Activated CD4-positive, alpha-beta T cell treated with anti-CD3 and anti-CD28 coated beads, Interleukin-2, amount 50 U/mL, for 24 hours (primary cell): ENCODE measurements at places on chromosomes 2 and 18.

- DNase-seq, result no peak
These were observed 15.8 kb upstream of the TRPM8 start for GRCh38 chr2:233901367-233901766.

- DNase-seq, result no peak
These were observed 29.5 kb downstream of the RAB31 start for GRCh38 chr18:9737472-9738121.

DNA sequence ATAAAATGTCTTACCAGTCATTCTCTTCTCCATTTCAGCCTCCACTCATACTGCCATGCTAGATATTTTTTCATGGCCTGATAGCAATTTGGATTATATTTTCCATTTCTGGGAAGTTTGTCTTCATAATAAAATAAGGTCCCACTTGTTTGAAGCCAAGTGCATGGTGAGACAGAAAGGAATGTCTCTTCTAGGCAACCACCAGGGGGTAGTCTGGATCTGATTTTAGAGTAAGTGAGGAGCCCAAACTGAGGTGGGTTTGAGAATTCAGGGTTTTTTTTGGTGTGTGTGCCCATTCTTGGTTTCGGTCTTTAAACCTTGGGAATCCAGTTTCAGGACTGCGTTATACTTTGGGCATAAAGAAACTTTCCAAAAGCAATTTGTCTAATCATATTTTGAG, 315.5 kb downstream of the RPRM start:
- no peak for DNase-seq

GRCh38 chr2:121492409-121492808, 38.3 kb upstream of the RNU4ATAC start:
- DNase-seq, result no peak
